CD4-positive, alpha-beta T cell treated with Interleukin-10 for 1 hour (primary cell): ENCODE measurements at places on chromosomes 12 and 14.
A peak's percentile ranks its signal among the peaks of the same experiment; 100 is the strongest.

- no peak for DNase-seq
Observed at GRCh38 chr12:7972734-7973456, 36.9 kb upstream of the SLC2A3 start.

- DNase-seq, result no peak
Observed at GRCh38 chr12:31018790-31019505, 54.7 kb upstream of the DDX11 start.

GRCh38 chr12:71492604-71493003 is 53.0 kb downstream of the LGR5 start:
- no peak for DNase-seq

GRCh38 chr12:111598637-111599452 is at the start of gene ATXN2:
Gene ATXN2 (minus strand): TSS chr12:111599315. CDS start chr12:111599034, 281 bp downstream.
- peak; percentile 77 for DNase-seq

DNA sequence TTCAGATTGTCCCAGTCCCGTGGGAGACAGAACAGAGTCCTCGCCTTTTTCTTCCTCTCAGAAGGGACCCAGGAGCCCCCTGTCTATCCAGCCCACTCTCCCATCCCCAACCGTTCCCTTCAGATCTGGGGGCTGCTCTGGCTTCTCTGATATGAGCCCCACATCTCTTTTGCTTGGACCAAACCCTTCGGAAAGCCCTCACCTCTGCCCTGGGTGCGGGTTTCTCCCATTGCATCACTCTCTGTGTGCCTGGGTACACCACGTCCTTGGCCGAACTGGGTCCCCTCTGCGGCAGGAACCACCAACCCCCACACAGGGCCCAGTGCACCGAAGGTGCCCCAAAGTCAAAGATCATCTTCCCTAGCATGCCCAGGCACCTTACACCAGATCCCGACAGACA is 87.8 kb downstream of the DICER1 start:
- DNase-seq, result no peak
